Omental fat pad (tissue), 4 donors: ENCODE measurements at places on chromosomes 6 and 20. TPM values are rescaled to one million over a fixed set of nuclear protein-coding genes. Genes with fewer than 3 reads are reported as not detected.

The IP6K3 gene
- 0.19 TPM for total RNA-seq

- no peak for DNase-seq
Observed at GRCh38 chr6:117444600-117444999, 18.9 kb upstream of the ROS1 start.

DNA sequence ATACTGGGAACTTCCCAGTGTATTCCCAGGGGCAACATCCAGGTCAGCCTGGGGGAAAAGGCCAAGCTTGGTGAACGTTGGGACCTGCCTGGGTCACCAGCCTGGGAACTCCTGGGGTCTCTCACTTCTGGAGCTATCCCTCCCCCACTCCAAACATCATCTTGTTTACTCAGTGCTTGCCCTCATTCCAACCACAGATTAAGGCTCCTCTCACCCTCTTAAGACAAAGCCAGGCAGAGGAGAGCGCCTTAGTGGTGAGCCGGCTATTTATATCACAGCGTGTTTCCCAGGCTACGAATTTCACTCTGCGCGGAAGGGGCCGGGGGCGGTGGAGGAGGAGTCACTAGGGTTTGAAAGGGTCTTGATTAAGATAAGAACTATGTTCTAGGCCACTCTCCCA is 12.1 kb downstream of the PRPH2 start:
- DNase-seq = no peak

- no peak for DNase-seq
Observed at GRCh38 chr20:38479596-38479995, 7.0 kb downstream of the RALGAPB start.

- DNase-seq = no peak
Observed at GRCh38 chr20:14319704-14320103, 17.7 kb downstream of the FLRT3 start.

GRCh38 chr6:54655162-54655561 is 191.4 kb upstream of the FAM83B start:
- no peak for DNase-seq

DNA sequence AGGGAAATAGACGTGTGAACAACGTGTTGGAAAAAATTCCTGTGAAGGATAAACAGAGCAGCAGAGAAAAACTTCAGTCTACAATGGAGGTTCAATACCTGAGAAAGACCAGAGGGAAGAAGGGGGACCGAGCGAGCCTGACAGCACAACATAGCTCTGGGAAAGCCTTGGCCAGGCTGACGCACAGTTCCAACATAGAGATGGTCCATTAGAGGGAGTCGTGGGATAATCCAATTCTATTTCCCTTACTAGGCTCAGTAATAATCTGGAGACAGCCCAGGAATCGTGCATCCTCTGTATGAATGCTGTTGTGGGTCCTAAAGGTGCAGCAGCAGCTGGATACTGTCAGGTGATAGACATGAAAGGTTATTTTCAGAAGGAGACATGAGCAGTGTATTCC is 370.8 kb upstream of the BTBD3 start:
- DNase-seq = no peak

GRCh38 chr6:28401172-28401571 is 1.6 kb upstream of the ZSCAN12 start:
- no peak for DNase-seq

The E2F1 gene
- total RNA-seq = 1.6 TPM

The ELOVL2 gene
- 1.3 TPM for total RNA-seq

The EPB41L1 gene
- 38.8 TPM for total RNA-seq

The POM121L2 gene
- total RNA-seq = not detected

DNA sequence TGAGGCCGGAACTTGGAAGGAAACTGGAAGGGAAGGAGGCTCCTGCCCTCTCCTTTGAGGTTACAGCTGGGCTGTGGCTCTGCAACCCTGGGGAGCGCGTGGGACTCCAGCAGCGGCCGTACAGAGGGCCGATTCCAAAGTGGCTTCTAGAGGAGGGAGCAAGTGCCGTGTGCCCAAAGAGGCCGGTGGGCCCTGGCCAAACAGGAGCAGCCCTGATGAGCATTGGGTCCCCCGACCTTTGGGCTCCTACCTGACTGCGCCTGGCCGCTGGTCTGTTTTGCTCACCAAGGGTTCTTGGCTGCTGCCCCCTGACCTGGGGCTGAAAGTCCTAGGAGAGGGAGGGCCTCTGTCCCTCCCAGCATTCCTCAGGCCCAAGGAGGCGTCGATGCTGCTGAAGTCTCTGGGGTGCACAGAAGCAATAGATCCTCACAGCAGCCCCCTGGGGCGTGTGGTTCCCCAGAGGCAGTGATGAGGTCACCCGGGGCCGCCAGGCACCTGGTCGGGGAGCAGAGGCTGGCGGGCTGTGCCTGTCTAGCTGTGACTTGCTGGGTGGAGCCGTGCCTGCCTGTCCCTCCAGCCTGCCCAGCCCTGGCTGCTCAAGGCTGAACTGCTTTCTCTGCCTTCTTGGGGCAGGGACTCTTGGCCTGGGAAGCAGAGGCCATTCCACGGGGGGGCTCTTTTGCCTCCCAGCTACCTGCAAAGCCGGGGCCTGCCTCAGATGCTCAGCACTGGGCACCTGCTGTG is 9.8 kb downstream of the RBM38 start:
- no peak for DNase-seq

GRCh38 chr6:39496915-39497314 is 174.4 kb upstream of the KCNK16 start:
- DNase-seq = no peak

DNA sequence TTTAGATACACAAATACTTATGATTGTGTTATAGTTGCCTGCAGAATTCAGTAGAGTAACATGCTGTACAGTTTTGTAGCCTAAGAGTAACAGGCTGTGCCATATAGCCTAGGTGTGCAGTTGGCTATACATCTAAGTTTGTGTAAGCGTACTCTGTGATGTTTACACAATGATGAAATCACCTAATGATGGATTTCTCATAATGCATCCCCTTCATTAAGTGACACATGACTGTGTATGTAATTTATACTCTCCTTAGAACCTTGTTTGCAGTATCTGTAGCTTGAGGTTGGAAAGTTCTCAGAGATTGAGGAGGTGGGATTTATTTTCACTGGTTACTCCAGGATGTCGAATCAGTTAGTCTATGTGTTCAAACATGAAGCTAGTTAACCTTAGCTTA is 67.0 kb upstream of the TMEM30A start:
- no peak for DNase-seq

The PACRG gene
- not detected for total RNA-seq

GRCh38 chr20:44460795-44461141 is 14.9 kb upstream of the TTPAL start:
- no peak for DNase-seq
